ENCODE measurements at places on chromosomes 2 and 18.

- DNase-seq = no peak
These were observed 92.7 kb upstream of the KLF7 start for GRCh38 chr2:207258263-207258991.

GRCh38 chr2:97781981-97782380 lies 68.6 kb downstream of the ZAP70 start:
- DNase-seq = no peak

DNA sequence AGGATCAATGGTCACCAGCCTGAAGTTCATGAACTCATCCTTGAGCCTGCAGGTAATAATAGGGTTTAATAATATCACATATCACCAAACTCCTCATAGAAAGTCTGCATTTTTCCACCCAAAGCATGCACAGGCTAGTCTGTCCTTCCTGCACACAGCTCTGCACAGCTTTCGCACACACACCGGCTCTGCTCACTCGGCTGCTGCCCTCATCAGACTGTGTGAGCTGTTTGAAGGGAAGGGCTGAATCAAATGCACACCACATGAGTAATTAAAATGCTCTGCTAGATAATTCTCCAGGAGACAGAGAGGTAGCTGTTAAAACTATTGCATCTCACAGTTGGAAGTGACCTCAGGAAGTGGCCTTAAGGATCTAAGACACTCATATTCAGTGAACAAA lies 108.4 kb upstream of the YPEL5 start:
- no peak for DNase-seq

DNA sequence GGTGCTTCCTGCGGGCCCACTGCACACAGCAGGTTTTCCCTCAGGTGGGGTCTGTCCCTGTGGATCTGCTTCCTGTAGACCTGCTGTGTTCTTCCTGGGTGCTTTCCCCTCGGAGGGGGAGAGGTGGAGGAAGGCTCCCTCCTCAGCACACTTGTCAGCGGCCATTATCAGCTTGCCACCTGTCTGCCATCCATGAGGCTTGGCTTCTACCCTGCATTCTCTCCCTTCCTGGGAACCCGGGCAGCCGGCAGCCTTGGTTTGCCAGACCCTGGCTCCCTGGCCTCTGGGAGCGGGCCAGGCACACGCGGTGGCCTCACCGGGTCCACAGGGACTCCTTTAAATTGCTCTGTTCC lies 58.5 kb downstream of the INPP5D start:
- DNase-seq = no peak

DNA sequence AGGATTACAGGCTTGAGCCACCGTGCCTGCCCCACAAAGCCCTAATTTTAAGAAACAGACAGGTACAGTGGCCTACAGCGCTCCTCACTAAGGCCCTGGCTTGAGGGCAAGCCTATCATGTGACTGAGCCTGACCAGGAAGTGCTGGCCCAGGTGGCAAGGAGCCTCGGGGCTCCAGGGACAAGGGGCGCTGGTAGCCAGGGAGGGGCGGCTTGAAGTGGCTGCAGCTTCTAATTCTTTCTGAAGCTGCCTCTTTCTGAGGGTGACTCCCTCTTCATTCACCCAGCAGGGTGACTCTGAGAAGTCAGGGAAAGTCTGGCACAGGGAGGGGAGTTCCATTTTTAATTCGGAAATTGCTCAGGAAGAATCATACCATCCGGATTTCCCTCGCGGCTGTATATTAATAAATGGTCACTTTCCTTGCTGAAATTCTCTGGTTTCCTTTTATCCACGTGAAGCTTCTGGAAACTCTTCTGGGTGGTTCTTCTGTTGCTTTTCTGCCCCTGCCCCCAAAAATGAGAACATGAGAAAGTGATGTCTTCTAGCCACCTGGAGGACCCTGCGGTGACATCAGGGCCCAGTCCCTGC lies 115.7 kb downstream of the FAM210A start:
- no peak for DNase-seq

DNA sequence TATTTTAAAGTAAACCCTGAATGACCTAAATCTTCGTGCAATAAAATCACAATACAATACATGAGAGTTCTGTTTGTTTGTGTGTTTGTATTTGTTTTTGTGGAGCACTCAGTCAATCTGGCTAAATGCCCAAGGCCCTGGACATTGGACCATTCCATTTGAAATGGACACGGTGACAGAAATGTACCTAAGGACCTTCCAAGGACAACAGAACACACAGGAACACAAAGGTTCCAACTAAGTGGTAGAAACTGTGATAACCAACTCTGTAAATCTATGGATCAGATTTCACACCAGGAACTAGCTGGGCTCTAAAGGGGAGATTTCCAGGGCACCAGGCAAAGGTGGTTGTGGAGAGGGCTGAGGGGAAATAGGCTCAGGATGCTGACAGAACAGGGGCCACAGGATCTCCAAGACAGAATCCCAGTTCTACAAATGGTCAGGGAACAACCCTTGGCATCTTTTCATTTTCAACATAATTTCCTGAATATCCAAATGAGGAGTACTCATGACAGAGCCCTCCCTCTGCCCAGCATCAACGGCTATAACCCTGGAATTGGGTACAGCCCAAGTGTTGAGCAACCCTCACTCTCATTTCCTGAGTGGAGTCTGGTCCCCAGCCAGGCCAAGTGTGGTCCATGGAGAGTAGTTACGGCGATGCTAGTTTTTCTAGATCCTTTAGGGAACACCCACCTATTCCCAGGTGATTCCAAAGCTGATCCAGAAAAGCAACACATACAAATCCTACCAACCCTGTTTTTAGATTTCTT lies 78.4 kb downstream of the NCKAP5 start:
- no peak for DNase-seq

DNA sequence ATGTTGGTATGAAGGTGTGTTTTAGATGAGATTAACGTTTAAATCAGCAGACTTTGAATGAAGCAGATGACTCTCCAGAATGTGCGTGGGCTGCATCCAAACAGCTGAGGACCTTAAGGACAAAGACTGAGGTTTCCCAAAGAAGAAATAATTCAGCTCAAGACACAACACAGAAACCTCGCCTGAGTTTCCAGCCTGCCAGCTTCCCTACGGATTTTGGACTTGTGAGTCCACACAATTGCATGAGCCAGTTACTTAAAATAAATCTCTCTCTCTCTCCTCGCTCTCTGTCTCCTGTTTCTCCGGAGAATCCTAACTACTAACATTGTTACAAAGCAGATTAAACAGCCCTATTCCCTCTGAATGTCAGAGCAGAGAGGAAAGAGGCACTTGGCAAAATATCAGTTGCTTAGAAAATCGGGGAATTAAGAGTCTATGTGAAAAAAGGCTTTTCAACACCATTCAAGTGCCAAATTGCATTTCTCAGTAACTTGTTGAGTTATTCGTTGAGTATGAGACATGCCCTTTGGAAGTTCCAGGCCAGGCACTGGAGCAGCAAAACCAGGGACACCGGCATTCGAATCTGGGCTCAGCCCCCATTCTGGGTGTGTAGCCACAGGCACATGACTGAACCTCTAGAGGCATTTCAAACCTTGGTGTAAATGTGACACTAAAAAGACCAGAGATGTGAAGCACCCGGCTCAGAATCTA lies 174.6 kb upstream of the PID1 start:
- DNase-seq = no peak

- no peak for DNase-seq
These were observed 112.8 kb upstream of the SEC11C start for GRCh38 chr18:59026831-59027410.

DNA sequence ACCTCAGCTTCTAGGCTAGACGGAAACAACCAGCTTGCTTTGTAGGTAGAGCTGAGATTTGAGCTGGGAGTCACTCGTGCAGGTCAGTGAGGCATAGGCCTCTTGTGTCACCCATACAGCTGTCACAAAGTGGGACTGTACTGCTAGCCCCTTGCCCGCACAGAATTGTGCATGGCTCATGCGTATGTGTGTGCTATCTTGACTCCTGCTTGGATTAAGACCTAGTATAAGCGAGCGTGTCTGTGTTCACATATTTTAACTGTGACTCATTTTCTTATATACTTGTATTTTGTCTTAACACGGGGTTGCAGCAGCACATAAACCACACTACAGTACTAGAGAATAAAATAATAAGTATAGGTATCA lies 20.1 kb downstream of the CEP68 start:
- DNase-seq = no peak

DNA sequence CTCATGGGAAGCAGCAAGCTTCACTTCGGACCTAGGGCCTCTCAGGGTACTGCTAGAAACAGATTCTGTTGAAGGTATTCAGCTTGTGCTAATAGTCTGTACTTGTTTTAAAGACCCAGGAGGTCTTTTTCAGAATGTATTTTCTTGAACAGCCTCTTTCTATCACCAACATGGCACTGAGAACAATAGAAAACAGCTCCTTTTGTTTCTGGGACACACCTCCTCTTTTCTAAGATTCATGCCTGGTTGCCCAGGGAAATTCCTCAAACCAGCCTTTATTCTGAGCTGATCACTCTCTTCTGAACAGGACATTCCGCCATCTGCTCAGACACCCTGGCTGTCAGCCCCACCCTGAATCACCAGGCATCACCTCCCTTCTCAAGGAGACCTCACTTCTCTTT lies 389.6 kb downstream of the TGIF1 start:
- DNase-seq = no peak

GRCh38 chr2:141957827-141958450 lies 172.9 kb downstream of the LRP1B start:
- no peak for DNase-seq

DNA sequence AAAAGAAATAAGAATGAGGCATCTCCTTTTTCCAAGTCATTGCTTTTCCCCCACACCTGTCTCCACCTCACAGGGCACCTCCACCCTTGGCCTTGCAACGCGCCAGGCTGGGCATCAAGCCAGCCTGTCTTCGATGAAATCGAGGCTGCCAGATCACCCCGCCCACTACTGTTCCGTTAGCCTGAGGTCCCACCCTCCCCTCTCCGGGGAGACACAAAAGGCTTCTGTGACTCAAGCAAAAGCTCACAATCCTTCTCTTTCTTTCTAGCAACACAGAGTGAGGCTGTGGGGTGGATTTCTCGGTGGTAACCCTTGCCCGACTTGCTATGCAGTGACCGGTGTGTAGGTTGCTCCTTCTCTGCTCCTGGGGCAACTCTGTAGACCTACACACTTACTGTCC lies 9.9 kb downstream of the TNP1 start:
- peak; percentile 24 for DNase-seq

- no peak for DNase-seq
These were observed 27.4 kb upstream of the CNNM3 start for GRCh38 chr2:96788442-96789244.

- no peak for DNase-seq
These were observed 91.9 kb downstream of the MRPS9 start for GRCh38 chr2:105129722-105130232.

DNA sequence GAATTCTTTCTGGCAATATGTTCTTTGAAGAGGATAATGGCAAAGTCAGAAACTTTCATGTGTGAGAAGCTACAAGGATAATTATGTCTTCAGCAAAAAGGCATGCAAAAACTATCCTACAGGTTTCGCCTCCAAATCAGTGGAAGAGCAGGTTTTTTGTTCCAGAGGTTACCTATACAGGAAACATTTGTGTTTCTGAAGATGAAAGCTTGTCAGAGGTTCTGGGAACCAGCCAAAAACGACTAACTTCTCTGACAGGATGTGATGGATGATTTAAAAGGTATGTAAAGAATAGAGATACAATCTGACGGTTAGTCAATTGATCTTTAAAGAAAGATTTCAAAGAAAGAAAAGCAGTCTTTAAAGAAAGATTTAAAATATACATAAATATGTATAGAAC lies 37.6 kb downstream of the RND3 start:
- no peak for DNase-seq

DNA sequence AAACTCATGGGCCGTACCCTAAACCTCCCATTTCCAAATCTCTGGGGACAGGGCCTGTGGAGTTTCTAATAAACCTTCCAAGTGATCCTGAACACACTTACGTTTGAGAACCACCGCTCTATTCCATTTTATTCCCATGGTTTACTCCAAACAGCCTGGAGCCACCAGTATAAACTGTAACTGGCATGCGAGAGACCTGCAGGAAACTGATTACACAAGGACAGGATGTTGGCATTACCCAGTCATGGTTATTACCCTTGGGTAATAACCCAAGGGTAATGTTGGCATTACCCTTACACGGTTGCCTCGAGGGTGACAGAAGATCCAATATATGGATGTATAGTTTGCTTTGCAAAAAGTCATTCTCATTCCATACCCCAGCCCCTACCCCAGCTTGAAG lies 37.0 kb upstream of the YPEL5 start:
- no peak for DNase-seq

- no peak for DNase-seq
These were observed 73.1 kb downstream of the HDAC4 start for GRCh38 chr2:239327536-239328350.

GRCh38 chr2:68568116-68568515 lies 75.3 kb upstream of the PROKR1 start:
- DNase-seq = no peak

- DNase-seq = no peak
These were observed 118.8 kb downstream of the MSH2 start for GRCh38 chr2:47521666-47522285.

- DNase-seq = peak; percentile 61
These were observed 697 bp downstream of the KCMF1 start for GRCh38 chr2:84971510-84972206.

GRCh38 chr2:239468491-239469105 lies 67.8 kb upstream of the HDAC4 start:
- DNase-seq = no peak

Measured in activated naive CD4-positive, alpha-beta T cell (primary cell).